ENCODE measurements at places on chromosomes 6 and 20. TPM values are rescaled to one million over a fixed set of nuclear protein-coding genes. Genes with fewer than 3 reads are reported as not detected.

Gene FAM217A
- total RNA-seq = not detected

DNA sequence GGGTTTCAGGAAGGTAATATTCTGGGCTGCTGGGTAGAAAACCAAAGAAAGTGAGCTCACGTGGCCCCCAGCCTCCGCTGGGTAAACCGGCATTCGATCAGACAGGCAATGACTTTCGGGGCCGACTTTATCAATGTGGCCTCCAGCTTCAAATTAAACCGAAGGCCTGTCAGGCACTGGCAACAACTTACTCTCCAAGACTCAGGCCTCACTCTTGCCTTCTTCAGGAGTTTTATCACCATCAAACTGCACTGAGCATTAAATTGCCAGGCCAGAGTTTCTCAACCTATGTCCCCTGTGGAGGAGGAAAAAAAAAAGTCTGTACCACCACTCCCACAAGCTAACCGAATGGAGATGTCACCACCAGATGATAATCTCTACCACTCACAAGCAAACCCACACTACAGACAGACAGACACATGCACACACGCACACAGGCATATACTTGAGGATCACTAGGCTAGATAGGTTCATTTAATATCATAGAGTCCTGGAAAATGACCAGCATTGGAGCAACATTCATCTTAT, 1.1 kb upstream of the MBOAT1 start:
- no peak for DNase-seq

GRCh38 chr20:55964790-55965189, 40.5 kb downstream of the CBLN4 start:
- no peak for DNase-seq

Gene NUS1
- 18.9 TPM for total RNA-seq

DNA sequence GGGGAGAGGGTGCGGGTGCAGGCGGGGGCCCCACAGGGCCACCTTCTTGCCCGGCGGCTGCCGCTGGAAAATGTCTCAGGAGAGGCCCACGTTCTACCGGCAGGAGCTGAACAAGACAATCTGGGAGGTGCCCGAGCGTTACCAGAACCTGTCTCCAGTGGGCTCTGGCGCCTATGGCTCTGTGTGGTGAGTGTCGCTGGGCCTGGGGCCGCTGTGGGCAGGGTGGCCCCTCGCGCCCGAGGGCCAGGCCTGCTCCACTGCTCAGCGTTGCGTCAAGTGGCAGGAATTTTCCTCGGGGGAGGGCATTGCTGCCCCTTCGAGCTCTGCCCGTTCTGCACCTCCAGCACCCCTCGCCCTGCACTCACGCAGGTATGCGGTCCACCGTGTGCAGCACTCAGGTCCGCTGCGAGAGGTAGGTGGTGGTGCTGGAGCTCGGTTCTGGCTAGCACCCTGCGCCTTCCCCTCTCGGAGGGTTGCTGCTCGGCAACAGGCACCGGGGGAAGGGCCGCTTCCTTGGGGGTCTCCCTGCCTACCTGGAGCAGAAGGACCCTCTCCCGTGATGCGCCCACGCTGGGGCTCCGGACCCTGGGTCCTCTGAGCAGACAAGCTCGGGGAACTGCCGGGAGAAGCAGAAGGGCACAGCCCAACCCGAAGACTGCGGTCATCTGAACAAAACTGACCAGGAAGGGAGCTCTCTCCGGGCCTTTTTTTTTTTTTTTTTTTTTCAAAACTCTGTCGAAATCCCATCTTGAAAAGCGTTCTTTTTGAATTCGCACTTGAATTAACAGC, 674 bp downstream of the MAPK14 start:
- no peak for DNase-seq

- DNase-seq = no peak
Observed at GRCh38 chr20:51602131-51602530, 59.6 kb upstream of the NFATC2 start.

DNA sequence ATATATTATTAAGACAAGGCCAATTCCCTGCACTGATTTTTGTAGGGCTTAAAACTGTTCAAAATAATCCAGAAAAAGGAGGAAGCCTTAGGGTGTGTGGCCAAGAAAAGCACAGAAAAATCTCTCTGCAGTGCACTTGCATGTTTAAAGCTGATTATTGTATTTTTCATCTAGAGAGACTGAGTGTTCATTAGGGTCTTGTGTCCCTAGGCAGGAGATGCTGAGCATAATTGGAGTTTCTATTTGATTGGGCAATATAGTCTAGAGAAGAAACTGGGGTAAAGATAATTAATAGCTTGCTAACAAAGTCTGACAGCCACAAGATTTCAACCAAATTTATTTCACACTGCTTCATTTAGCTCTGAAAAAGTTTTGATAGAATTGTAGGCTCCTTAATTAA, 2.4 kb downstream of the FLRT3 start:
- no peak for DNase-seq

GRCh38 chr20:33609504-33609903, 52.6 kb upstream of the C20orf144 start:
- no peak for DNase-seq

DNA sequence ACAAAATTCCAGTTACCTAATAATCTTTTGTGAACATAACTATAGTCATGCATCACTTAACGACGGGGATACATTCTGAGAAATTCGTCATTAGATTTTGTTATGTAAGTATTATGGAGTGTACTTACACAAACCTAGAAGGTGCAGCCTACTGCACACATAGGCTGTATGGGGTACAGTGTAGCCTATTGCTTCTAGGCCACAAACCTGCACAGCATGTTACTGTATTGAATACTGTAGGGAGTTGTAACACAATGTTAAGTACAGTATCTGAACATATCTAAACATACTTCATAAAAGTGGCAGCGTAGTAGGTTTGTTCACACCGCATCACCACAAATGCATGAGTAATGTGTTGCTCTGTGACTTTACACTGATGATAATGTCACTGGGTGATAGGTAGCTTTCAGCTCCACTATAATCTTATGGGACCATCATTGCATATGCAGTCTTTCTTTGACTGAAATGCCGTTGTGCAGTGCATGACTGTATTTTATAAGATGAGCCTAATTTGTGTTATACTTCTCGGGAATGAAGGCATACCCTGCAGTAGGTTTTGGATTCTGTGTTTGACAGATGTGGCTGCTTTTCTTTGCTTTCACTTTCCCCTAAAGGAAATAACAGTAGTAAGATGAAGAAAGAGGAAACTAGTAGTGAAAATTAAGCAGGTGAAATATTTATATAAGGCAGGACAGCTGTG, 365.6 kb downstream of the FARS2 start:
- no peak for DNase-seq

Gene MYBL2
- total RNA-seq = 21.4 TPM

DNA sequence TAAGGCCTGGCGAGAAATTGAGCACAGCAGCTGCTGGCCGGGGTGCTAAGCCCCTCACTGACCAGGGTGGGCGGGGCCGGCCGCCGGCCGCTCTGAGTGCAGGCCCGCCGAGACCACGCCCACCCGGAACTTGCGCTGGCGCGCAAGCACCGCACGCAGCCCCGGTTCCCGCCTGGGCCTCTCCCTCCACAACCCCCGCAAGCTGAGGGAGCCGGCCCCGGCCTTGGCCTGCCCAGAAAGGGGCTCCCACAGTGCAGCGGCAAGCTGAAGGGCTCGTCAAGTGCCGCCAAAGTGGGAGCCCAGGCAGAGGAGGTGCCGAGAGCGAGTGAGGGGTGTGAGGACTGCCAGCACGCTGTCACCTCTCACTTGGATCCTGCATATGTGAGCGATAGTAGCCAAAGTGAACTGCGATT, 251.2 kb downstream of the GJA1 start:
- no peak for DNase-seq

DNA sequence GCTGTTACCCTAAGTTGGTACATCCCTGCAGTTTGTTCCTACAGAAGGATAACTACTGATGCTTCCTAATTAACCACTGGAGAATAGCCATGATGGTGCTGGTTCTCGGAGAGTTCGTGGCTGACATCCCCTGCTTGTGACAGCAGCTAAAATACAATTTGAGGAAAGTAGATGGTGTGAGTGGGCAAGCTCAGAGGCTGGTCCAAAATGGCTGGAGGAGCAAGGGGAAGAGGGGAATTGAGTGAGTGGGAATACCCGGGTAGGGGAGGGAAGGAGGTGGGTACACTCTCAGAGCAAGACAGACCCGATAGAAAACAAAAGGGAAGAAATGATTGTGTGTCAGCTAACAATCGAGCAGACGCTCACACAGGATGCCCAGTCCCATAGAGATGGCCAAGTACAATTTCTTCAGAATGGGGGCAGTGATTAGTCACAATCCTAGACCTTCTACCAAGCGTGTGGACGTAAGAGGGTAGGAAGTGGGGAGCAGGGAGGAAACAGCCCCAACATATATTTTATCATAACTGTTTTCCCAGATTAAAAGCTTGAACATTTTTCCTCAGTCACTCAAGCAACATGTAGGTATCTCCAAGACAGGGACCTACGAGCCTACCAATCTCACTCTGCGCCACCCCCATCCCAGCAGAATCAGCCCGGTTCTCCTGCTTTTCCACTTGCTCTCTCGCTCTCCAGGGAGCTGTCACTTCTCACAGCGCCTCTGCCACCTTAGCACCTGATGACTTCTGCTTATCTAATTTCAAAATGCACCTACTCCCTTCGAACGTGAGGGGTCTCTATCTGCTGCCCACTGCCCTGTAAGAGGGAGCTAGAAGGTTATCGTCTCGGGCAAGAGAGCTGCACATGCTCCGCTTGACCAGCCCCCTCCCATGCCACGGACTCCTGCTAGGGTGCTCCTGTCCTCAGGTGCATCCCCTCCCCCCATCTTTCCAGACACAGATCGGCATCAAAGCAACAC, 26.2 kb downstream of the RIPOR2 start:
- DNase-seq = no peak

Measured in glomerular endothelial cell (primary cell).